Naive thymus-derived CD8-positive, alpha-beta T cell (primary cell): ENCODE measurements at places on chromosomes 11 and 22.

DNA sequence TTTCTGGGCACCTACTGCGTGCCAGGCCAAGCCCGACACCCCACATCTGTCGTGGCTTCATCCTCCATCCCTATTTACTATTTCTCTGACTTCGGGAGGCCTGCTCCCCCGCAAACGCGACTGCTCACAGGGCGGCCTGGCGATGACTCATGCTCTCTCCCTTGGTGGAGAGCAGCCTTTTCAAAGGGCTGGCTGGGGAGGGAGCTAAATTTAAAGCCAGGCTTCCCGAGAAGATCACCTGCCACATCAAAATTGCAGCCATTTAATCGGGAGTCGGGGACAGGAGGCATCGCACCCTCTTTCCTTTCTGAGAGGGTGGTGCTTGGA is 24.9 kb upstream of the SHISAL1 start:
- DNase-seq: no peak

- DNase-seq: no peak
Measured at GRCh38 chr11:83540728-83541127, 254.6 kb upstream of the CCDC90B start.

DNA sequence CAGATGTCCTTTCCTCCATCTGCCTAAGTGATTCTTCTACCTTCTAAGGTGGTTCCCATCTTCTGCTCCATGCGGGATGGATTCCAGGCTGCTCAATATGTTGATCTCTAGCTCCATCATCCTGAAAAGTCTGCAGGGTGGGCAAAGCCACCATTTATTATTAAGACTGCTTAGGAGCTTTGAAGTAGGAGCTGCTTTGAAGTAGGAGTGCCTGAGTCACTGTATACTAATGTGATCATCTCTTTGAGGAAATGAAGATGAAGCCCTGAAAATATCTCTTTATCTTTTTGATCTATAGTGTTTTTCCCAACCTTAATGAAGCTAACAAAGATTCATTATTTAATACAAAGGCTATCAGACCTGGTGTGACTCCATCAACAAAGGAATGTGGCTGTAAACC is 13.1 kb downstream of the HEPHL1 start:
- no peak for DNase-seq

- DNase-seq: no peak
Measured at GRCh38 chr22:22578702-22579424, 19.8 kb upstream of the PRAME start.

- no peak for DNase-seq
Measured at GRCh38 chr22:32979606-32980005, 78.6 kb downstream of the SYN3 start.

DNA sequence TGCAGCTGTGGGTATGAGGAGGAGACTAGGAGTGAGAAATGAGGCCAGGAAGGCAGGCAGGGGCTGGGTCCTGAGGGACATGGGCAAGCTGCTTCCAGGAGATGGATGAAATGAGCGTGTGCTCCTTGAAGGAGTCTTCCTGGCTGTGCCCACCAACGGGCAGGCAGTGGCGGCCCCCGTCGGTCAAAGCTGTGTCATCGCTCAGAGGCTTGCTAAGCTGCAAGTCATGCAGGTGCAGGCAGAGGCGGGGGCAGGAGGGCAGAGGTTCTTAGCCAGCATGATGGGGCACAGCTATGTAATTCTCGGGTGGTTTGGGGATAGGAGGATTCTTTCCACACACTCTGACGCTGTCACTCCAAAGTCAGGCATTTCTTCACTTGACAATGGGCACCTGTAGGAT is 12.5 kb upstream of the PEX26 start:
- DNase-seq: no peak

DNA sequence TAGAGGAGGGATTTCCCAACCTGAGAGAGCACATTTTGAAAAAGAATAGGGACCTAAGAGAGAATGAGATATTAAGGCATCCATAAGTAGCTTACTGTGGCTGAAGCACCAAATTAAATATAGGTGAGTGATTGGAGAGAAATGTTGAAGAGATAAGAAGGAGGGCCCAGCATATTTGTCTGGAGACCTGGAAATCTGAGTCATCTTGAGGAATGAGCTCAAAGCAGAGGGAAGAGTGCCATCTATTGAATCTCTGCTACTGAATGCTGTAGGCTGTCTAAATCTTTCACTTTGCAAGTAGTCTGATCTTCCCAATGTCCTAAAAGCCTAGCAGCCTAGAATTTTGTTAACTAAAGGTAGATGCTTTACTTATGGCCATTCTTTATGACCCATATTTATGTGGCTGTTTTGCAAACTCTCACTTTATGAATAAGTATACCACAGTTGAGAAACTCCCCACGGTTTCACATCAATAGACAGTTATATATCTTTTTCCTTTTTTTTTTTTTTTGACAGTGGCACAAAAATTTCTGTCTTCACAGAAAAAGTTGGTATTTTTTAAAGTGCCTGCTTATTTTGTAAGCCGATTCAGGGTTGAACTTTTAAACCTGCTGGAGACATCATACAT is 2093.5 kb downstream of the LRRC4C start:
- no peak for DNase-seq

GRCh38 chr22:20061481-20061861 is 18.6 kb upstream of the DGCR8 start:
- no peak for DNase-seq

- DNase-seq: no peak
Measured at GRCh38 chr11:134696455-134696854, 284.4 kb upstream of the B3GAT1 start.

- no peak for DNase-seq
Measured at GRCh38 chr11:65642014-65642671, 4.2 kb downstream of the SIPA1 start.

- no peak for DNase-seq
Measured at GRCh38 chr11:116373104-116373944, 399.5 kb downstream of the BUD13 start.

- DNase-seq: no peak
Measured at GRCh38 chr22:42697542-42698013, 23.1 kb downstream of the A4GALT start.

DNA sequence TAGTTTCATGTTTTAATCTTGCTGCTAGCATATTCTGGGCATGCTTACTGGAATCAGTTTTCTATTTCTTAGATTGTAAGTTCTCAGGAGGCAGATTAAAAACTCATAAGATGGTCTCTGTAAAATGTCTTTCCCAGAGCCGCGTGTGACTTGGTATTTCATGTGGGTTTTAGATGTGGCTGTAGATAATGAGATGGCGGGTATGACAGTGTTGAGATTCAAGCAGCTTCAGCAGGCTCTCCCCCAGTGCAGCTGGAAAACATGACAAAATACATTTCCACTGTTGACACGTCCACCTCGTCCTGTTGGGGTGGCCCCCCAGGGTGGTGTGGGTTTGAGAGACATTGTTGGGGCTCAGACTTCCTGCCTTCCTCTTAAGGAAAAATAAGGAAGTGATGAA is 106.8 kb downstream of the KIRREL3 start:
- DNase-seq: no peak

DNA sequence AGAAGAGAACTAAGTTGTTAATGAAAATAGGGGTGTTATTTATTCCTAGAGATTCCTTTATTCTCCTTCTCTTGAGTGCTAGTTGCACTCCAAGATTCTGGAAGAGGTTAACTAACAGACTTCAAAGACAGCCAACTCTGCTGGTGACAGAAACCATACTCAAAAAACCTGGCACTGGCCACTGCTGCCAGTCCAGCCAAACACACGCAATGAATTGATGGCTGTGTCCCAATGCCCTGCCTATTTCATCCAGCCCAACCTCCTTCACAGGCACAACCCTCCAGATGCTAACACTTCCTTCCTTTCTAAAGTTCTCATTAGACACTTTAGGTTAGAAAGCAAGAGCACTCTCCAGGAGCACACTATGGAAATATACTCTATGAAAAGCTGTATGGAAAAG is 150.8 kb upstream of the C11orf58 start:
- DNase-seq: no peak

GRCh38 chr11:81036168-81036870 is 1595.5 kb upstream of the TENM4 start:
- no peak for DNase-seq
